NCI-H446 (cell line): ENCODE measurements at places on chromosomes 1 and 21.

- peak; percentile 44 for DNase-seq
Measured at GRCh38 chr1:29332204-29332603, 95.9 kb downstream of the PTPRU start.

DNA sequence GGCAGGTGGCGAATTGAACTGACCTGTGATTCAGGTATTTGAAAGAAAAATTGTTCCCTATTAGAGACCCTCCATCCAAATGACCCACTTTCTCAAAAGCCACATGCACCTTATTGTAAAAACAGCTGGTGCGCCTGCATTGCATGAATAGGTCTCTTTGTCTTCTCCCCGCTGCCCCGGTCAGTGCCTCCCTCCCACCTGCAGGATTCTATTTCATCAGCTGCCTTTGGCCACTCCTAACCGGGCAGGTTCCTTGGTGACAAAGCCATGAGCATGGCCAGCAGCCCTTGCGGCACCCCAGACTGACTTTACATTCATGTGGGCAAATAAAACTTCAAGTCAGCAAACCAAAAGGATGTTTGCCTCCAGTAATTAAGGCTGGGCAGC lies 6.4 kb downstream of the TMPRSS3 start:
- DNase-seq = no peak

- DNase-seq = peak; percentile 61
Measured at GRCh38 chr1:187877220-187877619, 1048.5 kb downstream of the PLA2G4A start.

GRCh38 chr1:61486783-61487536 lies 238.0 kb downstream of the TM2D1 start:
- no peak for DNase-seq

DNA sequence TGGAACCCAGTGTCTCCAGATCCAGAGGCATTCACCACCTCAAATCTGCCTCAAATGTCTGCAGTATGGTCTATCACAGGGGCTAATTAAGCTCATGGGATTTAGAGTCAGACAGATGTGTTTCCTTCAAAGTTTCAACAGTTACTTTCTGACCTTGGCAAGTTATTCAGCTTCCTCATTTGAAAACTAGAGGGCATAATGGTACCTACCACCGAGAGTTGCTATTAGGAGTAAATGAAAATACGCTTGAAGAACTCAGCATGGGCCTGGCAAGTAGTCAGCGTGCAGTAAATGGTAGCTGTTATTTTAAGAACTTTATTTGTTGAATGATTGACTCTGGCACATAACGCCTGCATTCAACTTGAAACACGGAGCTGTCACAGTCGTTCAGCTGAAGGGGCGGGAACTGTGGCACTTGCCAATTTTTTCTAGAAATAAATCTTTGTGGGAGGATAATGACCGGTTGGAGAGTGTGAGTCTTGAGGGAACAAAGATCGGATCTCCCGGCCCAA lies 1.2 kb upstream of the CAP1 start:
- DNase-seq = peak; percentile 92

DNA sequence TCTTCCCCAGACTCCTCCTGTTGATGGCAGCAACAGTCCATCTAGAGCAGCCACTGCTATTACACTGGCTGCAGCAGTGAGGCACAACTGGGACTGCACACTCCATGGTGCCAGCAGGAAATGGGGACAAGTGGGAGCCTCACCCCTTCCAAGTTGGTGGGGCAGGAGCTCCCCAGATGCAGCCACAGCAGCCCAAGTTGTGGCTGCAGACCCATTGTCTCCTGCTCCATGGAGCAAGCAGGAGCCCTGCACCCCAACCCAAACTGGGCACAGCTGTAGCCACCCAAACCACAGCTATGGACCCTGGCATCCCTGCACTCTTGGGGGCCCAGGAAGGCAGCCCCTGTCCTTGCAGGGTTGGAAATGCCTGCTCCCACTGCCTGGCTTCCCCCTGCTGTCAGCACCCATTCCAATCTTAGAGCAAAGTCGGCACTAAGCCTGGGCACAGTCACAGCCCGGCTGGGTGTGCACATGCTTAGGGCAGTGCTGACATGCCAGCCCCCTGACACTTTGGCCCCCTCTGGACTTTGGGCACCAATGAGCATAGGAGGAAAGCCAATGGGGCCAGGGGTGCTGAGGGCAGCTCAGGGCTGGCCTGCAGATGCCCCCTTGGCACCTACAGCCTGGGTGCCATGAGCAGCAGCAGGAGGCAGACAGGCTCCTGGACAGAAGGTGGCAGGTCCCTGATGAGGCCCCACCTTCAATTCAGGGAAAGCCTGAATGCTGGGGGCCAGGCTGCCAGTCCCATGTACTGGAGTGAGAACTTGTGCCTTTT lies 44.0 kb downstream of the MATN1 start:
- DNase-seq = no peak

- DNase-seq = peak; percentile 48
Measured at GRCh38 chr21:21968810-21969209, 970.6 kb downstream of the NCAM2 start.

- no peak for DNase-seq
Measured at GRCh38 chr21:45213392-45213791, 74.3 kb downstream of the POFUT2 start.

DNA sequence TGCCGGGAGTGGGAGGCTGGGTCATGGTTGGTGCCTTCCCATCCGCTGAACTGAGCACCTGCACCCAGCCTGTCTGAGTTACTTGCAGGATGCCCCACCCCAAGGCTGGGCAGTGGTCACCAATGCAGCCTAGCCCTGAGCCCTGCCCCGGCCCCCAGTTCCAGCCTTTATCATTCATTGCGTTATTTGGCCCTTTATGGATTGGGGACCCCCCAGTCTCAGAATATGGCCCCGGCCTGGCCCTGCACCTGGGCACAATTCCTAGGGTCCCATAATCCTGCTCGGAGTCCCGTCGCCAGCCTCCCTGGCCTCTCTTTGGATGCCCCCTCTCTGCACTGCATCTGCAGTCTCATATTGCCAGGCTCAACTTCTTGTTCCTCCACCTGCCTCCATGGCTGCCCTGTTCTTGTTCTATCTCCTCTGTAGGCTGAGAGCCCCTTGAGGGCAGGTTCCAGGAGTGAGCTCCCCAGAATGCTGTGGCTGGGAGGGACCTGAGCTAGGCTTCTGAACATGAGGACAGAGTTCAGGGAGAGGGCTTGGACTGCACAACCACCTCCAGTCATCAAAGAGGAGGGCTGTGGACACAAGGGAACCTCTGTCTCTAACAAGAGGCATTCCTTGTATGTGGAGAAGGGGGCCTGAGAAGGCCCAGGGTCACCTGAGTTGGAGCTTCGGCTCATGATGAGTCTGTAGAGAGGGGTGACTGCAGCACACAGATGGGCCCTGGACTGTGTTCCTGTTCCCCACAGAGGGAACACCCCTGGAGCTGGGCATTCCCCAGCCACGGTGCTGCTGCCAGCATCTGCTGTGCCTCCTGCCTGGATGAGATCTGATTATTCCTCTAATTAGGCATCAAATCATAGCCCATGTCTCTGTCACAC lies 1.1 kb upstream of the KNCN start:
- DNase-seq = no peak

GRCh38 chr1:10051656-10052055 lies 18.9 kb downstream of the UBE4B start:
- peak; percentile 39 for DNase-seq

DNA sequence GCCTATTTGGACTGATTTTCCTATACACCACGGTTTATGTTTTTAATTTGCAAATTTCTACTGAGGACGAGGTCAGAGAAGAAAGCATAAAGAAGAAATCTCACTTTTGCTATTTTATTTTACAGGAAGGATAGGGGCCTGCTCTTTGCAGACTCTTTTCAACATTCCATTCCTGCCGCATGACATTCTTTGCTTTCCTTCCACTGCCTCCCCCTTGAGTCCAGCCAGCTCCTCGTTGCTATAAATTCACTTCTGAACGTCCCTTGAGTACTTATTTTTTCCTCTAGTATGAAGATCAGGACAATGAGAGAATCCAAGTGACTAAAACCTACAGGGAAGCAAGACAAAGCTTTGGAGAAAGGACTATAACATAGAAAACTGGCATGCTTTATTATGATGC lies 53.4 kb upstream of the PTGFR start:
- no peak for DNase-seq

GRCh38 chr21:16310176-16310575 lies 580.4 kb downstream of the USP25 start:
- no peak for DNase-seq

- no peak for DNase-seq
Measured at GRCh38 chr21:44572959-44573583, 458 bp upstream of the KRTAP10-4 start.

DNA sequence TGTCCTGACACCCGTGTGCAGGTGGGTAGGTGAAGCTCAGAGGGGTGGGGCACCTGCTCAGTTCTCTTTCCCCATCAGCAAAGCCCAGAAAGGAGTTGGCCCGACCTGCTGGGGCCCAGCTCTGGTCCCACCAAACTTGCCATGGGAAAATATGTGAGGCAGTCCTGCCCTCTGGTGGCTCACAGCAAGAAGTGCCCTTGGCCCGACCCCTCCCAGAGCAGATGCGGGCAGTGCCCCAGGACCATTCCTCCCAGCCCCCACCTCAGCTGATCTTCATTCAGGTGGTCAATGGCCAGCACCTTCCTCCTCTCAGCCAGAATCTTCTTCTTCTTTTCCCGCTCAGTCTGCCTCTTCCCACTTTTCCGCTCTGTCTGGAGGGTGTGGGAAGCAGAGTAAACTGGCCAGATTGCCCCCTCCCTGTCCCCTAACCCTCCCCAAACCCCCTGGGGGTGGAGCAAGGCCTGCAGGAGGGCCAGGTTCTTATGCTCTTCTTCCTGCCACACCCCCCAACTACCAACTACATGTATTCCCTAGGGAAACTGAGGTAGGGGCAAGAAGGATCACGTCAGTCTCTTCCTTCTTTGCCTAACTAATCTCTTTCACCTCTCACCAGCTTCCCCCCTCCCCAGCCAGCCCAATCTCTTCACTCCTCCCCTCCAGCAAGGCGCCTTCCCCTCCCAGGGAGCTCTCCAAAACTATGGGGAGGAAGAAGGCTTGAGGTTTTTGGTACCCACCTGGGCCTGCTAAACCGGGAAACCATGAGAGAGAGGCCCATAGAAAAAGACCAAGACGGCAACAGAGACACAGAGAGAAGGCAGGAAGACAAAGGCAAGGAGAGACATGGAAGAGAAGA lies 15.6 kb downstream of the TNNT2 start:
- no peak for DNase-seq

DNA sequence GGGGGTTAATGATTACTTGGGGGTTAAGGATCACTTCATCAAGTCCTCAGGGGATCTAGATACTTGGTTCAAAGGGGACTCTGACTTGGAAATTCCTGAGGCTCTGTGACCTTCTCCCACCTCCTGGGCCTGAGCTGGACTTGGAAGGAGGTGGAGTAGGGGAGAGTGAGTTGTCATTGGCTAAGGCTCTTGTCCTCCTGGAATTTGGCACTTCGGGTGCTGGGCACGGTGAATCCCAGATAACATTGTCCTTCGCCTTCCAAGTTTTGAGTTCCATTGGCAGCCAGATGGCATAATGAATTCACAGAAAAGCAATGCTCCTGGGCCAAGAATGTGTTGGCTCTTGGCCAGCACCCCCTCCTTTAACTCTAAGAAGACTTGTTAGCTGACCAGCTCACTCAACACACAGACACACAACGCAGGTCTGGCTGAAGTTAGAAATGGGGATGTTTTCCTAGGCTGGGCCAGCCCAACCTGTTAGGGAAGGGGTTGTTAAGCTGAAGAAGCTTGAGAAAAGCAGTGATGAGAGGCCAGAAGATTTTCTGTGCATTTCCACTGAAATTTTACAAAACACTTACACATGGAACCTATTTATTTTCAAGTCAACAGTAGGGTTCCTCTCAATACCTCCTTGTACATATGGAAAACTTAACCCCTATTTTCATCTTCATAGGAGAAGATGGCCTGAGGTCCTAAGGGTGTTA lies 29.7 kb downstream of the SLC26A9 start:
- peak; percentile 93 for DNase-seq

DNA sequence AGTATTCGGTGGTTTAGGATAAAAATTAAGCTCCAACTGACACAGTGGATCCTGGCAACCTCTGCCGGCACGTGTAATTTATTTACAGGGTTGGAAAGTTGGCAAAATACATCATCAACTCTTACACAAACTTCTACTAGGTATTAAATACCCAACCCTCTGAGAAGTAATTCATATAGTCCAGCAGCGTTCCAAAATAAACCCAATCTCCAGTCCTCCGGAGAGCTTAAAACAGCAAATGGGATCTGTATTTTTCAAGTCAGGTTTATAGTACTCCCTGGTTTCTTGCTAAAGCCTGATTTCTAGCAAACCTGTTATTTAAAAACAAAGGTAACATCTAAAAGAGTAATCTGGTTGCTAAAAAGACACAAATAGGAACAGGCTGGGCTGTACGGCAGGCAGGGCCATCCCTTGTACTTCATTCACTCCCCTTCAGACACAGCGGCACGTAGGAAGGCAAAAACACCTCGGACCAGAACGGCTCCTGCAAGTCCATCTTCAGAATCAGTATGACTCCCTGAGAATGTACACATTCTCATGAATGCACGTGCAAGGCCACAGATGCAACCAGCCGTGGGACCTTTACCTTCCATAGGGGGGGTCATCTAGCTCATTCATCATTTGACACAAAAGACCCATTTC lies 8.6 kb downstream of the GLIS1 start:
- no peak for DNase-seq

- no peak for DNase-seq
Measured at GRCh38 chr1:175278734-175279116, 86.1 kb upstream of the KIAA0040 start.

DNA sequence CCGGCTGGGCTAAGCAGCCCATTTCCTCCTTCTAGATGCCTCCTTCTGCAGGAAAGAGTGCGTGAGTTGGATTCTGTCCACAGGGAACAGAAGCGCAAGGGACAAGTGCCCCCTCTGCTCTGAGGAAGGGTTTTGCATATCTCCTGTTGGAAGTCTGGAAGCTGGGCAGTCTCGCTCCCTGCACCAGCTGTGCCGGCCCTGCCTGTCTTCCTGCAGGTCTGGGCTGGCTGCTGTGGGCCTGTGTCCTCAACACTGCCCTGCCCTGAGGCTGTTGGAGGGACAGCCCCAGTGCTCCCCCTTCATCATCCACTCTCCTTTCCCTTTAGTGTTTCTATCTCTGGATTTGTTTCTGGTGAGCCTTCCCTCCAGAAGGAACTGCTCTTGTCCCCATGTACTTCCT lies 21.8 kb downstream of the ADARB1 start:
- DNase-seq = no peak
